ENCODE measurements at places on chromosomes 5 and 9.

- no peak overlapping the region for H3K27ac ChIP-seq
- H3K27me3 ChIP-seq, result no peaks in the 10 kb centered on the region
Measured at GRCh38 chr9:115032296-115032695, 85.7 kb downstream of the TNC start.

GRCh38 chr5:126280343-126280742 lies 142.9 kb upstream of the GRAMD2B start:
- DNase-seq, result no peak
- H3K4me3 ChIP-seq, result no peak overlapping the region
- H3K27me3 ChIP-seq, result peaks cover 5% of the 10 kb centered on the region
- no peaks in the 10 kb centered on the region for H3K4me1 ChIP-seq
- no peaks in the 10 kb centered on the region for H3K36me3 ChIP-seq
- no peak overlapping the region for H3K27ac ChIP-seq

DNA sequence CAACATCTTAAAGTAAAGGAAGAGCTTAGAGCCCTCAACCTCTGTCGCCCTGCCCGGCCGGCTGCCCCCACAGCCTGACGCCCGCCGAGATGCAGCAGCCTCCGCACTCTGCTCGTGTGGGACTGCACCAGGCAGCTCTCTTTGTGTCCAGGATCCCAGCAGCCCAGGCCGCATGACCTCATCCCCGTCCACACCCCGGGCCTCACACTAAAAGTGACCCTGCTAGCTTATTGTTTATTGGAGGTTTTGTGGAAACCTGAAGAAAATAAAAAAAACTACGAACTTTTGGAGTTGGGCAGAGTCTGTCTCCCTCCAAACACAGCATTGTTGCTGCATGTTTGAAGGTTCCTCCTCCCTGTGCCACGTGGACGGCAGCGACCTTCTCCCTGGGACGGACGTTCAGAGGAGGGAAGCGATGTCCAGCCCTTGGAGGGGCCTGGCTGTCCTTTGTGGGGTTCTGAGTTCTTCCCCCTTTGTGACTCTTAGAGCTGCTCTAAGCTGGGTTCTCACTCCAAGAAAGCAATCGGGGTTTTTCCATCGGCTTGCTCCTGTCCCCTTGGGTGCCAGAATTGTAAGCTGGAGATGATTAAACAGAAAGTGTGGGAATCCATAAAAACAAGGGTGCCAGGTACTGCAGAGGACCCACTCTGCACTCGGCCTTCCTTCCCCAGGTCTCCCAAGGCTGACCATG lies 103.5 kb upstream of the COL5A1 start:
- no peak overlapping the region for H3K4me3 ChIP-seq
- no peak overlapping the region for H3K27ac ChIP-seq
- H3K4me1 ChIP-seq, result no peaks in the 10 kb centered on the region
- H3K36me3 ChIP-seq, result no peaks in the 10 kb centered on the region

DNA sequence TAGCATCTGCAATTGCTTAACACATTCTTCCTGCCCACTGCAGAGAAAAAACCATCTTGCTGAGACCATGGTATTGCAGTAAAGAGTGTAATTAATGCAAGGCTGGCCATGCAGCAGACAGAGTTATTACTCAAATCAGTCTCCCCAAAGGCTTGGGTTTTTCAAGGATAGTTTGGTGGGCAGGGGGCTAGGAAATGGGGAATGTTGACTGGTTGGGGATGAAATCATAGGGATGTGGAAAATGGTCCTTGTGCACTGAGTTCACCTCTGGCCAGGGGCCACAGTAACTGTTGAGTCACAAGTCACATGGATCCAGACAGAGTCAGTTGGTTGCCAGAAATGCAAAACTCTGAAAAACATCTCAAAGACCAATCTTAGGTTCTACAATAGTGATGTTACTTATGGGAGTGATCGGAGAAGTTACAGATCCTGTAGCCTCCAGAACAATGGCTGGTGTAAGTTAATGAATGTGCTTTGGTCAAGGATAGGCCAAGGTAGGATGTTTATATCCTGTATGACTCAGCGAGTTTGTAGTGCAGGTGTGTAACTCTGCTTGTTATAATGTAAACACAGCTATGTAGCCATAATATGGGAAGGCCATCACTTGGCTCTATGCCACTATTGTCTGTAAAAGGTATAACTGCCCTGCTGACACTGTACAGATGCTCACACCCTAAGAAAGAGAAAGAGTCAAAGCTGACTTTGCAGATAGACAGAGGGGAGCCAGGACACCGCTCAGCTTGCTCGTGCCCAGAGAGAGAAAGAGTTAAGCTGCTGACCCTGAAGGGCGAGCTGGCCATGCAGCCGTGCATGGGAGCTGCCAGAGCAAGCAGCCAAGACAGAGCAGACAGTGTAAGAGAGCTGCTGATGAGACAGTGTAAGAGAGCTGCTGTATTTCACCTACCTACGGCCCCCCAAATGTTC lies 27.2 kb downstream of the C9orf152 start:
- H3K36me3 ChIP-seq, result no peaks in the 10 kb centered on the region
- no peak overlapping the region for H3K27ac ChIP-seq
- no peaks in the 10 kb centered on the region for H3K27me3 ChIP-seq
- H3K4me3 ChIP-seq, result no peak overlapping the region
- no peaks in the 10 kb centered on the region for H3K4me1 ChIP-seq
- DNase-seq, result no peak

Measured in activated B cell treated with CpG ODN at 0.5 μM for 24 hours (primary cell).